Activated B cell treated with CpG ODN at 0.5 μM for 24 hours (primary cell): ENCODE measurements at places on chromosomes 1 and 21. TPM values are rescaled to one million over a fixed set of nuclear protein-coding genes. Genes with fewer than 3 reads are reported as not detected.

GRCh38 chr1:237788069-237788468 is 102.7 kb downstream of the ZP4 start:
- DNase-seq = no peak

- no peak for DNase-seq
These were observed 48.6 kb downstream of the KCNC4 start for GRCh38 chr1:110258734-110259133.

Gene VASH2
- 0.07 and 0.17 TPM in 2 replicates for total RNA-seq

Gene GRIK3
- 0.35 and 0.37 TPM in 2 replicates for total RNA-seq
